Regular cardiac myocyte (primary cell): ENCODE measurements at places on chromosomes 3 and 15. TPM values are rescaled to one million over a fixed set of nuclear protein-coding genes. Genes with fewer than 3 reads are reported as not detected.

Gene SEMA3F
- total RNA-seq, result 1.7 and 1.9 TPM in 2 replicates

Gene PIK3CB
- 12.7 and 13.2 TPM in 2 replicates for total RNA-seq

Gene FBN1
- total RNA-seq, result 823 and 1,944 TPM in 2 replicates

Gene MAN2A2
- 18.6 and 22.0 TPM in 2 replicates for total RNA-seq

Gene C3orf49
- total RNA-seq, result not detected in 2 replicates

Gene UBE2E2
- total RNA-seq, result 63.3 and 84.3 TPM in 2 replicates

Gene SST
- not detected in 2 replicates for total RNA-seq

Gene SPATA12
- total RNA-seq, result not detected in 2 replicates

Gene GRIP2
- total RNA-seq, result 0.19 and 1.1 TPM in 2 replicates

Gene GRK7
- not detected in 2 replicates for total RNA-seq

Gene SEMA3B
- 1.2 and 2.8 TPM in 2 replicates for total RNA-seq

Gene GOLGA8S
- 0.19 TPM in 1 of 2 replicates, not detected in the other for total RNA-seq

Gene CPEB1
- 5.2 and 13.8 TPM in 2 replicates for total RNA-seq

Gene RLBP1
- not detected in 2 replicates for total RNA-seq

Gene HHATL
- total RNA-seq, result not detected in 2 replicates

Gene FAM81A
- total RNA-seq, result 0.28 and 0.38 TPM in 2 replicates

Gene IL17RE
- 0.56 and 1.2 TPM in 2 replicates for total RNA-seq

Gene SCN11A
- under 0.01 TPM in 1 of 2 replicates, not detected in the other for total RNA-seq

Gene UROC1
- total RNA-seq, result not detected in 2 replicates

Gene GUCA1C
- not detected in 2 replicates for total RNA-seq

Gene IMP3
- 111 and 119 TPM in 2 replicates for total RNA-seq

Gene TYRO3
- total RNA-seq, result 3.4 and 5.9 TPM in 2 replicates

Gene SLC6A11
- total RNA-seq, result under 0.01 TPM in 2 replicates

Gene SLC9C1
- total RNA-seq, result 0.56 and 0.77 TPM in 2 replicates

Gene ITIH1
- 0.56 TPM in 1 of 2 replicates, not detected in the other for total RNA-seq

Gene NRROS
- 0.58 and 0.85 TPM in 2 replicates for total RNA-seq

Gene TMEM43
- 69.8 and 85.4 TPM in 2 replicates for total RNA-seq

Gene A4GNT
- total RNA-seq, result not detected in 2 replicates

Gene CFAP44
- total RNA-seq, result 1.2 and 35.8 TPM in 2 replicates

Gene ZNF660
- 0.77 and 3.1 TPM in 2 replicates for total RNA-seq

Gene TRPC1
- 26.1 and 48.8 TPM in 2 replicates for total RNA-seq

Gene CTXN2
- not detected in 2 replicates for total RNA-seq

Gene KNG1
- total RNA-seq, result not detected in 2 replicates

Gene CISH
- 0.28 and 0.58 TPM in 2 replicates for total RNA-seq

Gene AADACL2
- total RNA-seq, result not detected in 2 replicates

Gene FANCD2OS
- total RNA-seq, result not detected in 2 replicates

Gene LRRN1
- total RNA-seq, result under 0.01 TPM in 2 replicates

Gene PODXL2
- 2.5 and 6.8 TPM in 2 replicates for total RNA-seq

Gene CFAP100
- total RNA-seq, result not detected in 2 replicates

Gene FETUB
- not detected in 2 replicates for total RNA-seq

Gene TEX9
- total RNA-seq, result 2.3 and 8.7 TPM in 2 replicates

Gene LIPH
- total RNA-seq, result 0.96 and 2.3 TPM in 2 replicates

Gene GFM1
- 35.5 and 49.8 TPM in 2 replicates for total RNA-seq

Gene SI
- not detected in 2 replicates for total RNA-seq

Gene CIB1
- 27.1 and 57.3 TPM in 2 replicates for total RNA-seq

Gene LRRC57
- 14.6 and 20.0 TPM in 2 replicates for total RNA-seq

Gene RNF123
- 21.3 and 22.3 TPM in 2 replicates for total RNA-seq

Gene ERICH6
- under 0.01 TPM in 1 of 2 replicates, not detected in the other for total RNA-seq

Gene SMAD6
- total RNA-seq, result 20.1 and 24.0 TPM in 2 replicates

Gene RETNLB
- total RNA-seq, result not detected in 2 replicates

Gene LSMEM2
- under 0.01 TPM in 1 of 2 replicates, not detected in the other for total RNA-seq
